Small intestine (tissue), 16 donors: ENCODE measurements at places on chromosomes 2 and 18.
A peak's percentile ranks its signal among the peaks of the same experiment; 100 is the strongest.

DNA sequence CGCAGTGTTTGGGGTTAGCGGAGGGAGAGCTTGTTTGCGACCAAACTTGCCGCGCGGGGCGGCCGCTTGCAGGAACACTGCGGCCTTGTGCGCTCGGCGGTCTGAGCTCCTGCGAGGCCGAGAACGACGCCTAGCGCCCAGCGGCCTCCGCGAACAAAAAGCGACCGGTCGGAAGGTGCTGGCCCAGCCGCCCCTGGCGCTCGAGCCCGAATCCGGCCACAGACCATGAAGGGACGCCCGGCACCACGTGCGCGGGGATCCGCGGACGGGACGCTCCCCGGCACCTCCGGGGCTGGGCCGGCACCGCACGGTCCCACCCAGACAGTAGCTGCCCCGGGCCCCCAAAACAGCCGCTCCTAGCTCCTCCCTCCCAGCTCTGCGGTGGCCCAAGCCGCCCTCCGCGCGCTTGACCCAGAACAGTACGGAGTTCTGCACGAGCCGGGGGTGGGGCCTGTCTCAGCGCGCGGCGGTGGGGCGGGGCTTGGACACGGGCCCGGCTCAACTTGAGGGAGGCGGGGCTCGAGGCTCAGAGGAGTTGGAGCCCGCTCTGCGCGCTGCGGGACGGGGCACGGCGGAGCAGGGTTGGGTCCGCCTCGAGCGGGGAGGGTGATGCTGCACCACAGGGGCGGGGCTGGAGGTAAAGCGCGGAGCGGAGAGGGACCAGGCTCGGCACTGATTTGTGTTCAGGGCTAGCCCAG, 664 bp upstream of the IMPA2 start:
- peak; percentile 99 for DNase-seq

- no peak for DNase-seq
Observed at GRCh38 chr18:73735836-73736235, 411.8 kb downstream of the FBXO15 start.

- no peak for DNase-seq
Observed at GRCh38 chr18:38900031-38900430, 1334.4 kb upstream of the CELF4 start.

DNA sequence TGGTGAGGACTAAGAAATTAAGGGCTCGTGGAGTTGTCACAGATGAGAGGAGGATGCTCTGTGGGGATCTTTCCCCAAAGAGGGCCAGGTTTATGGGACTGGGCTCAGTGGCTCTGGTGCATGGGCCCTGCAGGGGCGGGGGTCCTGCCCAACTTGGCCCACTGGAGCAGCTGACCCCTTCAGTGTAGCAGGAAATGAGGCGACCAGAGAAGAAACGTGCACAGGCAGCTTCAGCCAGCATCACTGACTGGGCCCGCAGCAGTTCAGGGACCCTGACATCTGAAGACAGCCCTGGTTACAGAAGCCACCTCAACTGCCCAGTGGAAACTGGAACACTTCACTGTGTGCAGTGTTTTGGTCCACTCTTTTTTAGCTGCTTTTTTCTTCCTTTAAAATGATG, 72.8 kb downstream of the EMILIN2 start:
- DNase-seq = no peak

DNA sequence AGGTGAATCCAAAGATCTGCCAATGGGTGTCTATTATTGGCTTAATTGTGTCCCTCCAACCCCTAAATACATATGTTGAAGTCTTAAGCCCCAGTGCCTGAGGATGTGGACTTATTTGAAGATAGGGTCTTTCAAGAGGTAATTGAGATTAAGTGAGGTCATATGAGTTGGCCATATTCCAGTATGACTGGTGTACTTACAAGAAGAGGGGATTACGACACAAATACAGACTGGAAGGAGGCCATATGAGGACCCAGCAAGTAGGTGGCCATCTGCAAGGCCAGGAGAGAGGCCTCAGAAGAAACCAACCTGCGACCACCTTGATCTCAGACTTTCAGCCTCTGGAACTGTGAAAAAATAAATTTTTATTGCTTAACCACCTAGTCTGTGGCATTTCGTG, 121.1 kb upstream of the FN1 start:
- DNase-seq = no peak

- DNase-seq = no peak
Observed at GRCh38 chr2:156657809-156658208, 221.6 kb downstream of the GPD2 start.

- no peak for DNase-seq
Observed at GRCh38 chr2:205543937-205544702, 138.2 kb upstream of the NRP2 start.

GRCh38 chr18:50523165-50523564, 36.7 kb upstream of the MAPK4 start:
- no peak for DNase-seq
